ENCODE measurements at places on chromosomes 16 and 17.
A peak's percentile ranks its signal among the peaks of the same experiment; 100 is the strongest.

GRCh38 chr17:61967729-61968128 lies 39.9 kb upstream of the INTS2 start:
- DNase-seq: no peak

- no peak for DNase-seq
These were observed at the start of gene ABHD15 for GRCh38 chr17:29566473-29567303. TSS of gene ABHD15 (minus strand) at chr17:29567037. CDS start at chr17:29566966, 71 bp downstream.

GRCh38 chr17:80219013-80219762 lies 945 bp downstream of the SGSH start:
- DNase-seq: peak; percentile 84

DNA sequence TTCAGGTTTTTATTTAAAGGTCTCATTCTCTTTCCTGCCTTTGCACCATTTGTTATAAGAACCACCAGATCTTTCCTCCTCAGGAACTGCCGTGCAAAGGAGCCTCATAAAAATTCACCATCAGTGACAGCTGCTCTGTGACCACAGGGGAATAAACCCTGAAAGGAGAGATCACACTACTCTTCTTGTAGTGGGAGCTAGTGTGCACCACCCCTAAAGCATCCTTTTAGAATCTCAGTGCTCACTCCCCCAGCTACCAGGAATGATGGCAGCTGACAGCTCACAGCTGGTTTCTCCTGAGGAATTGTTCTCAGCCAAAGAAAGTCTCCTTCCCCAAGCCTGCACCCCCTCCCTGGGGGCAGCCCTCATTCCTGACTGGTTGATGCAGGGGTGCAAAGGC lies 18.7 kb downstream of the VAT1L start:
- DNase-seq: no peak

- no peak for DNase-seq
These were observed 31.5 kb downstream of the HAPSTR1 start for GRCh38 chr16:9122969-9123368.

GRCh38 chr17:20934288-20934687 lies 108.5 kb downstream of the USP22 start:
- no peak for DNase-seq

GRCh38 chr17:46922804-46923635 lies at the start of gene GOSR2:
TSS of gene GOSR2 (plus strand) at chr17:46923160. CDS start at chr17:46923193, 33 bp downstream.
- DNase-seq: peak; percentile 79

DNA sequence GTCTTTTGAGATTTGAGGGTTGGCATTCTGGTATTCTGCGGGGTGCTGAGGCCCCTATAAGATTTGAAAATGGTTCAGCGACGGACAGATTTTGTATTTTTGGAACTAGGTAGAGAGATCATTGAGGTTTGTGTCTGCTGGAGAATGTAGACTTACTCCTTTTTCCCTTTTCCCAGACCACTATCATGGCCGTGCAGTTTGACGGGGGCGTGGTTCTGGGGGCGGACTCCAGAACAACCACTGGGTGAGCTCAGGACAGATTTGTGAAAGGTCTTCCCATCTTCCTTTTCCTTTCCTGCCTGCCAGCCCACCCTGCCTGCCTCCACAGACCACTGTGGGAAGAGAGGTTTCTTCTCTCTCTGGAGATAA lies 572 bp downstream of the PSMB6 start:
- no peak for DNase-seq

DNA sequence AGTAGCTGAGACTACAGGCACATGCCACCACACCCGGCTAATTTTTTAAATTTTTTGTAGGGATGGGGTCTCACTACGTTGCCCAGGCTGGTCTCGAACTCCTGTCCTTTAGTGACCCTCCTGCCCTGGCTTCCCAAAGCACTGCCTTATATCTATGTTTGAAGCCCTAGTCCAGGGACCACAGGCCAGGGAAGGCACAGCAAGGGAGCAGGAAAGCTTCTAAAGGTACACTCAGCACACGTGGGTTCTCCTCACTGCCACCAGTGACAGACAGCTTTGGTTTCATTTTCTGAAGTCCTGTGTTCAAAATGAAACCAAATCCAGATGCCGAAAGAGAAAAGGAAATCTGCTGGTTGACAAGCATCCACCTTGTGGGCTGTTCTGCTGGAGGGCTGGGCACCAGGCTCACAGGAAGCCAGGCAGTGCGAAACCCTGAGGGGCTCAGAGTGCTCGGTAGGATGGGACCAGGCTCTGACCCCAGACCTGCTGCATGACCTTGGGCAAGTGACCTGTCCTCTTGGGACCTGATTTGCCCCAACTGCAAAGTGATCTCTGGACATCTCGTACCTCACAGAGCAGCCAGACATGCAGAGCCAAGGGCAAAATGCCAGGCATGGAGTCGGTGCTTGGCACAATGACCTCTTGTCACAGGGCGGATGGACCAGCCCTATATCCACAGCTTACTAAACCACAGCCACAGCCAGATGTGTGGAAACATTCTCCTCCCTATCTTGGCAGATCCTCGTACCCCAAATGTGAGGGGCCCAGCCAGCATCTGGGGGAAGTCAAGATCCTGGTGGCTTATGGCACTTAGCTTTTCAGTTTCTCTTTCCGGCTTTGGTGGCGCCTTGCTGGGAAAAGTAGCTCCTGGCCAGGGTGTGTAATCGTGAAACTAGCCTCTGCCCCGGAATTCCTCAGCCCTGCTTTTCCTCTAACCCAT lies 2.8 kb upstream of the SOCS1 start:
- DNase-seq: no peak

DNA sequence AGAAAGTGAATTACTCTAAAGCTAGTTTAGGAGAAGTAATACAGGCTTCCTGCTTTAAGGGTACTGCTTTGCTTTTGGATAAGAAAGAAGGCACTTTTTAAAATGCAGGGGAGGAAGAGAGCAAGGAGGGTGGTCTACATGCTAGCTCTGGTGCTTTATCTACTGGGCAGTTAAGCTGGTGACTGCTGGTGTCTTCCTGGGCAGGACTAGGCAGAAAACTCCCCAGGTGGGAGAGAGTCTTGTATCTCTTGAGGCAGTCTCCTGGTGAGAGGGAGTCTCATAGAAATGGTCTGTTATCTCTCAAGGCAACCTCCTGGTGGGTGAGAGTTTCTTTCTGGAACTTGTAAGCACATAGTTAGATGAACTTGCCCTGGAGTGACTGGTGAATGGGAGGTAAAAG lies 953.9 kb upstream of the GOT2 start:
- DNase-seq: no peak

DNA sequence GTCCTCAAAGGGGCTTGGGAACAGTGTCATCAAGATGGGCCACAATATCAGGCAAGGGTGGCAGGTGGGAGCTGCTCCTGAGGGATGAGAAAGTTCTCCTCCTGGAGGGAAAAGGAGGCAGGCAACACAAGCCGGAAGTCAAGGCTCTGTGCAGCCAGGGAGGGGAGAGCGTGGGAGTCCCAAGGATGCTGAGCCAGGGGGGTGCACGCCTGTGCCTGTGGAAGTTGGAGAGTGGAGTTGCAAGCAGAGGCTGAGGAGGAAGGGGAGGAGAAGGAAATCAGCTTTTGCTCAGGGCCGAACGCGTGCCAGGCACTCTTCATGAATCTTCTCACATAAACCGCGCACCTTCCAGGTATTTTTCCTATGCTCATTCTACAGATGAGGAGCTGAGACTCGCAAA lies 7.4 kb upstream of the SLC13A2 start:
- no peak for DNase-seq

DNA sequence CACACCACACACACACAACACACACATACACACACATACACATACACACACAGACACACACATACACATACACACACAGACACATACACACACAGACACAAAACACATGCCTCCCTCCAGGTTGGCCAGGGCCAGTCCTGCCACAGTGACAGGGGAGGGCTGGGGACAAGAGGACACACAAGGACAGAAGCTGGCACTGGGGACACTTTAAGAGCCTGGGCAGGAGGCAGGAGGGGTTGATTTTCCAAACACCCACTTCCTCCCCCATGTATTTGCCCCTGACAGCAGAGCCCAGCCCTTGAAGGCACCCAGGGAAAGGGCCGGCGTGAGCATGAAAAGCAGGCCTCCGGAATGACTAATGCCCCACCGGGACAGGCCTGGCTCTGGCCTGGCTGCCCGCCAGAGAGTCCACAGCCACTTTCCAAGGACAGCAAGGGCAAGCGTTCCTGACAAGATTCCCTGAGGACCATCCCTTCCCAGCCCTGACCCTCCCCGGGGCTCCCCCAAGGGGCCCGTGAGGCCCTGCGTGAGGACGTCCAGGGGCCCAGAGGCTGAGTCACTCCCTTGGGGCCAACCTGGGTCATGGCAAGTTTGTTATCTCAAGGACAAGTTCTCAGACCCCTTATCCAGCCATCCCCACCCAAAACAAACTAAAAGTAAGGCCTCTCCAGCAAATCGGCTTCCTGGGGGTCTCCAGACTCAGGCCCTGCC lies 235.6 kb downstream of the ZNF423 start:
- no peak for DNase-seq

GRCh38 chr17:56310782-56311181 lies 157.5 kb downstream of the ANKFN1 start:
- DNase-seq: no peak

- no peak for DNase-seq
These were observed 3.7 kb downstream of the C16orf78 start for GRCh38 chr16:49377196-49377755.

DNA sequence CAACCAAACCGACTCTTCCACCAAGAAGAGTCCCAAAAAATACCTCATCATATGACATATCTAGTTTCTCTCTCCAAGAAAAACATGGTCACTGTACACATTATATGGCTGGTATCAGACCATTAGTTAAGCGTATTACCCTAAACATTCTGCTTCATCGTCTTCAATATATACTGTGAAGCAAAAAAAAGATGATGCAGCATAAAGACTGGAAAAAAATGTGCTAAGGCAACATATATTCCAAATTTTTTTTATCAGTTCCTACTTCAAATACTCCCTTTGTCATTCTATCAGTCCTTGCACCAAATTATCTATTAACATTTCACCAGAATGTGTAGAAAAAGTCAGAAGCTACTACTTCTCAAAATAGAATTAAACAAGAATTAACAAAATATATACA lies 42.9 kb downstream of the STX8 start:
- no peak for DNase-seq
